ENCODE measurements at places on chromosomes 12 and 14.

DNA sequence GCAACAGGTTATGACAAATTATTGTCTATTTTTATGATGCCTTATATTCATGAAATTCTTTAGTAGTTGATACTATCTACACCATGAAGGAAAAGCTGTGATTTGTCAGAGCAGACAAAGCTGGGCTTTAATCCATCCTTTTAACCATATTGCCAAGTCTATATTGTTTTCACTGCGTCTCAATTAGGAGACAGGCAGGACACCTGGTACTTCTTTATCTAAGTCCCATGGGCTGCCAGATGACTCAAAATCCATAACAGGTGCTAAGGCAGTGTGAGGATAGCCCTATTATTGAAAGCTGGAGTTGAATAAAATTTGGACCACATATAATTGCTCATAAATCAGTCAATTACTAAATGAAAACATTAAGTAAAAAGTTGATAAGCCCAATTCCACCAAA is 22.6 kb downstream of the INSM2 start:
- DNase-seq: no peak

DNA sequence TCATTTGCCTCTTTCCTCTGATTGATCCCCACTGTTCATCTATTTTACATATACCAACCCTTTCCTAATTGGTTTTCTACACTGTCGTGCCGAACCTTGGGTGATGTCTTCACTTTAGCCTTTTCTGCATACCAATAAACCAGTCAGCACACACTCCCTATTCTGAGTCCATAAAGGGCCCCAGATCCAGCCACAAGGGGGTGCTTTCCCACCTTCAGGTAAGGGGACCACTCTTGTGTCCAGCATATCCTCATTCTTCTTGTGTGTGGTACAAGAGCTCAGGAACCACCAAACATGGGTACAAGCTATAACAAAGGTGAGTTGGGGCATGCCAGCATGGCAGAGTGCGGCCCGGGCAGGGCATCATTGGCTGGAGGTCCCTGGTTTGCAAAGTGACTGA is 859.8 kb downstream of the FSCB start:
- DNase-seq: no peak

DNA sequence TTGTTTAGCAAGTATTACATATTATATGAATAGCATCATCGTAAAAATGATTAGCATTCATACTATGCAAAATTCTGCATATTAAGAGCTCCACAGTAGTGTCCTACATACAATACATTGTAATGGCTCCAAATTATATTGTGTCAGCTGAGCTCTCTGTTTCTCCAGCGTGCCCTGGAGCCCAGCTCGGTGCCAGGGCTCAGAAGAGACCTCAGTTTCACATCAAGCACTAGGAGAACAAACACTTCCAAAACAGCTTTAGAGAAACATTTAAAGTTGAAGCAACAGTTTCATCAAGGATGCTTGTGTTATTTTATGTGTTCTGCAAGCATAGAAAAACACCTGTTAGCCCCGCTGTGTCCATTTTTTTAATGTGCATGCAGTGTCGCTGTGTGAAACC is 456.9 kb downstream of the EGLN3 start:
- no peak for DNase-seq

- no peak for DNase-seq
Observed at GRCh38 chr12:50186681-50187080, 19.5 kb upstream of the CERS5 start.

GRCh38 chr12:43571885-43572284 is 19.9 kb upstream of the ADAMTS20 start:
- no peak for DNase-seq

- no peak for DNase-seq
Observed at GRCh38 chr14:85625925-85626585, 96.1 kb downstream of the FLRT2 start.

DNA sequence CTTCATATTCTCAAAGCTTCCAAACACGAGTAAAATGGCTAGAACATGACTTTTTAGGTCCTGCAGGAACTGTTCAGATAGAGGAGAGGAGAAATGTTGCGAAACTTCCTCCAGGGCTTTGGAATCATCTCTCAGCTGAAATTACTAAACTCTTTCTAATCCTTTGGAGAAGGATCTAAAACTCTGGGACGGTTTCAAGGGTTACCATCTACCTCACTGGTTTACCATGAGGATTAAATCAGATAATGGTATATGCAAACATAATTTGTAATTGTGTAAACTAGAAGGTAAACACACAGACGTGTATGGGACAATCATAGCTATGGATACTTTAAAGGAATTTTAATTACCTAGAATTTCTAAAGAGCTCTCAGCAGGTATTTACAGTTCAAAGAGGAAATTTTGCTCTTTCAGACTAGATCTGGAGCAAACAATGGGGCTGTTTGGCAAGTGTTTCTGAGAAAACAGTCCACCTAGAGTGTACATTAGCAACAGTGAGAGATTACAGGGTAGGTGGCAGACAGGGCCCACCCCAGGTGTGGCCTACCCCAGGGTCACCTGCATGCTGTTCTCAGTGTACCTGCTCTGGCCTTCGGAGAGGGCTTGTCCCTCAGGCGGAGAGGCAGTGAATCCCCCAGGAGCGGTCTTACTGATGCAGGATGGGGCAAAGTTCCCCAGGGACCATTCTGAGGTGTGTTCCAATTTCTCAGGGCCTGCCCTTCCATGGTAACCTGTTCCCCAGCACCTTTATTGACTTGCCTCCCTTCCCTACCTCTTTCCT is 124.7 kb upstream of the MAX start:
- DNase-seq: no peak

GRCh38 chr14:32481707-32482106 is 152.6 kb downstream of the AKAP6 start:
- DNase-seq: no peak

GRCh38 chr12:47145188-47145587 is 65.4 kb upstream of the AMIGO2 start:
- peak; percentile 17 for DNase-seq

GRCh38 chr14:55874785-55875184 is 243.4 kb upstream of the PELI2 start:
- DNase-seq: no peak

GRCh38 chr12:104055686-104056388 is 5.8 kb upstream of the GLT8D2 start:
- no peak for DNase-seq

- DNase-seq: no peak
Observed at GRCh38 chr12:75892731-75893408, 138.7 kb downstream of the PHLDA1 start.

- DNase-seq: no peak
Observed at GRCh38 chr12:55718015-55718414, 2.2 kb downstream of the BLOC1S1 start.

- peak; percentile 86 for DNase-seq
Observed at GRCh38 chr14:91229743-91230200, 14.7 kb downstream of the GPR68 start.

DNA sequence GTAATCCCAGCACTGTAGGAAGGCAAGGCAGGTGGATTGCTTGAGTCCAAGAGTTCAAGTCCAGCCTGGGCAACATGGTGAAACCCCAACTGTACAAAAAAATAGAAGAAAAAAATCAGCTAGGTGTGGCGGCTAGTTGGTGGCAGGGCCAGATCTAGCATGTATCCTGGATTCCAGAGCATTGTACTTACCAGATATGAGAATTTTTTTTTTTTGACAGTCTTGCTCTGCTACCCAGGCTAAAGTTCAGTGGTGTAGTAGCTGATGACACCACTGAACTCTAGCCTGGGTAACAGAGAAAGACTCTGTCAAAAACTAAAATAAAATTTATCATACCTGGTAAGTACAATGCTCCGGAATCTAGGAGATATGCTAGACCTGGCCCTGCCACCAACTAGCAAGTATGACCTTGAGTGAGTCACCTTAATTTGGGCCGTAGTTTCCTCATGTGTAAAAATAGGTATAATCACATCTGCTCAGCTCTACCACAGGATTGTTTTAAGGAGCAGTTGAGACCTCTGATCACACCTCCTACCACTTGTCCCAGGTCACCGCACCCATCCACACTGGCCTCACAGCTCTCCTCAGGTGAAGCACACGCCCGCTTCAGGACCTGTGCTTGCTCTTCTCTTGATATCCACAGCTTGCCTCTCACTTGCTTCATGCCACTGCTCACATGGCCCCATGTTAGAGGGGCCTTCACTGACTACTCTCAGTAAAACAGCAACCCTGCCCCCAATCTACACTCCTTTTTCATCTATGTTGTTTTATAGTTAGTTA is 140.2 kb downstream of the STXBP6 start:
- DNase-seq: no peak

- no peak for DNase-seq
Observed at GRCh38 chr12:128047266-128048060, 219.5 kb upstream of the TMEM132C start.

- DNase-seq: no peak
Observed at GRCh38 chr12:131919051-131919347, 10.1 kb upstream of the PUS1 start.

- no peak for DNase-seq
Observed at GRCh38 chr14:103361867-103362266, 23.3 kb upstream of the MARK3 start.

- peak; percentile 42 for DNase-seq
Observed at GRCh38 chr12:75481774-75482173, 1.2 kb downstream of the GLIPR1 start.

DNA sequence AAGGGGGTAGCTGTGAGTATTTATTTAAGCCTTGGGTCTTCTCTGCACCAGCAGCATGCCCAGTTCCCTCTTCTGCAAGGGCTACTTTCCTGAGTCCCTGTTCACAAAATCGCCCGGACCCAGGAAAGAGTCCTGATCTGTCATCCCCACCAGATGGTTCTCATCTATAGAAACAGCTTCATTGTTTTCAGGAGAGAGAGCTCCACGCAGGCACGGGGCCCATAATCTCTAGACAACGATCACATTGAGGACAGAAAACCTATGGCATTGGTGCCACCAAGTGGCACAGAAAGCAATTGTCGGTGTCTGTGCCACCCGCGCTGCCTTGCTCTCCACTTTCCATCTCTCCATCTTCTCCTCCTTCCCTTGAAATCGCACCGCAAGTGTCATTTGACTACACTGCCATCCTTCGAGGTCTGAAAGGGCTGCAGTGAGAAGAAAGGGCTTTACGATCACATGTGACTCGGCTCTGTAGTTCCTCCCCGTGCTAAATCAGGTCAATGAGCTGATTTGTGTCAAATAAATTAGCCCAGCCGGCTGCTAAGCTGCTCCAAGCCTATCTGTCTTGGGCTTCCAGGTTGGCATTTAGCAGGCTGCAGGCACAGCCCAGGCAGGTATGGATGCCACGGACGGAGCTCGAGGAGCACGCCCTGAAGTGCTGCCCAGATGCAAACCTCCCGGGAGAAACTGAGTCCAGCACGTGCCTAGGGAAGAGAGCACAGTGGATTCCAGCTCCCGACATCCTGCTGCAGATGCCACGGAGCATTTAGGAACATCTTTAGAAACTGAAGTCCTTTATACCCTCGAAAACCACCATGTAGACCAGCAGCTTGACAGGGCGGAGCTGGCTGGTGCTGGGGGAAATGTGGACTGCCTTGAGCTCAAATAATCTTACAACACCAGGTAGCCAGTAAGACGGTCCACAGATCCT is 28.8 kb downstream of the SPRING1 start:
- DNase-seq: peak; percentile 9

All from central memory CD4-positive, alpha-beta T cell (primary cell).